Stimulated activated CD4-positive, alpha-beta T cell treated with anti-CD3 and anti-CD28 coated beads, Interleukin-1b, Interleukin-23, amount 100 ng/mL, for 24 hours (primary cell): ENCODE measurements at places on chromosomes 2 and 18.

GRCh38 chr2:177348118-177348654 lies 44.4 kb upstream of the AGPS start:
- DNase-seq, result no peak

- no peak for DNase-seq
Observed at GRCh38 chr18:12023375-12023774, 42.1 kb downstream of the IMPA2 start.

DNA sequence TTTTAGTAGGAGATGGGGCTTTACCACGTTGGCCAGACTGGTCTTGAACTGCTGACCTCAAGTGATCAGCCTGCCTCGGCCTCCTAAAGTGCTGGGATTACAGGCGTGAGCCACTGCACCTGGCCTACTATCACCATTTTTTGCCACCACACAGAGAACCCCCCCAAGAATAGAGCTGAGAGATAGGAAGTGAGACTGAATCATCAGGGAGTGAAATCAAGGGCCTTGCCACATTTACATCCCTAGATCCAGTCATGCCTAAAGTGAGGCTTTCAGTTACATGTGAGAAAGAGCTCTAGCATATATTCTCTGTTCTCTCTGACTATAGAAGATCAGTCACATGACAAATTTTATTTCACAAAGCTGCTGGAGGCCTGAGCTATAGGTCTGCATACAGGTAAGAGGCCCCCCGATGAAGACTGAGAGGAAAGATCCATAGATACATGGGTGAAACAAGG lies 28.0 kb upstream of the KCMF1 start:
- DNase-seq, result no peak

DNA sequence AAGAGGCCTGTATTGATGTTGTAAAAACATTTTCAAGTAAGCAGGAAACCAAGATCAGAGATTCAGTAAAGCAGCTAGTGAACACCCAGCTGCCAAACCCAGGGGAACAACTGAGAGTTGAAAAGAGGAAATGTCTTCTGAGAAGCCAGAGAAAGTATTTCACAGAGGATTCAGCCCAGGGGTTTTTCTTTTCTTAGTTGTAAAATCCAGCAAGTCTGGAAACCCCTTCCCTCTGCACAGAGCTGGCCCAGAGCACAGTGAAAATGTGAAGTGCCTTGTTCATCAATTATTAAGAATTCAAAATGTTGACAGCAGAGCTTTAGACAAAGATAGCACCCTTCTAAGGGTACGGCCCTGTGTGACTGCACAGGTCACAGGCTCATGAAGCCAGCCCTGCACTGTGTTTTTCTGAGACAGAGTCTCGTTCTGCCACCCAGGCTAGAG lies 28.4 kb downstream of the AFF3 start:
- DNase-seq, result no peak

- DNase-seq, result no peak
Observed at GRCh38 chr18:10476338-10476791, 21.9 kb downstream of the APCDD1 start.

DNA sequence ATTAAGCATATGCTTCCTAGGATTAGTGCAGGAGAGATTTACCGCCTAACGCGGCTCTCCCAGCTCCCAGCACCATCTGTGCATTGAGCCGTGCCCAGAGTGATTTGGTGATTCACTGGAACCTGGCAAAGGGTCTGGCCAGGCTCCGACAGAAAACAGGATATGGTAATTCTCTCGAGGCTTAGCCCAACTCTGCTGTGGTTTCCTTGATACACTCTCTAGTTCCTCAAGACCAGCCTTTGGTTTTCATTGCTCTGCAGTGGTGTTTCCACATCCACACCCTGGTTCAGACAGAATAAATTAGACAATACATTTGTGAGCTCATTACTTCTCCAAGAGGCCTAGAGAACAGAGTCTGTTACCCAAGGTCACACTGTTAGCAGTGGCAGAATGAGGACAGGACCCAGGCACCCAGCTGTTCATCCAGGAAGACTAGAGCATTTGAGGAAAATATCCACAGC lies 23.0 kb upstream of the SMAD2 start:
- DNase-seq, result no peak

GRCh38 chr2:460861-461260 lies 173.0 kb upstream of the ALKAL2 start:
- no peak for DNase-seq

- no peak for DNase-seq
Observed at GRCh38 chr2:128196471-128196931, 105.5 kb downstream of the UGGT1 start.

GRCh38 chr2:51232027-51232426 lies 200.1 kb upstream of the NRXN1 start:
- no peak for DNase-seq

GRCh38 chr2:29597035-29597434 lies 324.4 kb downstream of the ALK start:
- no peak for DNase-seq

DNA sequence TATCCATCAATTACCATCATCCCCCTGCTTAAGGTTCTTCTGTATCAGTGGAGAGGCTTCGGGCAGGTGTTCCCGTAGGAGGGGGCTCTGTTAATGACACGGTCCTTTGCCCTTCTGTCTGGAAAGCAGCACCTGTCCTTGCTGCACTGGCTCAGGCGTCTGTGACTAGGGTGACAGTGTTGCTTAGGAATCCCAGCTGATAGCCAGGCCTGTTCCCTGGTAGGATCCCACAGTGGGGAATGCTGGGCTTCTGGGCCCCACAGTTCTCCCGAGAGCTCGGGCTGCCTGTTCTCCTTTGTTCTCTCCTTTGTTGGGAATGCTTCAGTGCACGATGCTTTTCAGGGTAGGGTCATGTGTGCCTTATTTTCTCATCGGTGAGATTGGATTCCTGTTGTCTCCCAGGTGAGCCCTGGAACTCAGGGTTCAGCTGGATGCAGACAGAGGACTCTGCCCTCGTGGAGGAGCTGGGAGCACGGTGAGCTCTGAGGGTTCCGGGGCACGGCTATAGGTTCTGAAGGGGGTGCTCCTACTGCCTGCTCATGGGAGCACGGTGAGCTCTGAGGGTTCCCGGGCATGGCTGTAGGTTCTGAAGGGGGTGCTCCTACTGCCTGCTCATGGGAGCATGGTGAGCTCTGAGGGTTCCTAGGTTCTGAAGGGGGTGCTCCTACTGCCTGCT lies 9.6 kb downstream of the SNTG2 start:
- DNase-seq, result no peak

- DNase-seq, result no peak
Observed at GRCh38 chr2:9944330-9944758, 7.1 kb upstream of the GRHL1 start.
